ENCODE measurements at places on chromosomes 4 and X.

DNA sequence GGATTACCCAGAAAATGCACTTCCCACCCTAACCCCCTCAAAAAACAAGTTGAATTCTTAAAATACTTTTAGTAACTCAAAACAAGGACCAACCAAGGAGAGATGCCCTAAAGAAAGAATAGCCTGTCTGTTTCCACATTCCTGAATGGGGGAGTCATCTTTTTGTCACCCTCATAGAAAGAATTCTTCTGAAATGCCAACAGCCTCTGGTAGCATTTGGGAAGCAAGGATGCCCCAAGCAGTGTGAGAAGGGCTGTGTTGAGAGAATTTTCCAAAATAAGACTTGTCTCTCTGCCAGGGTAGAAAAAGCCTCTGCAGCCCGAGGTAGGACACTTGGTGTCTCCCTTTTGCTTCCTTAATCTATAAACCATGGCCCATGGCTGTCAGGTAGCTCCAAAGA lies 173.1 kb upstream of the VCX3A start:
- no peak for DNase-seq

DNA sequence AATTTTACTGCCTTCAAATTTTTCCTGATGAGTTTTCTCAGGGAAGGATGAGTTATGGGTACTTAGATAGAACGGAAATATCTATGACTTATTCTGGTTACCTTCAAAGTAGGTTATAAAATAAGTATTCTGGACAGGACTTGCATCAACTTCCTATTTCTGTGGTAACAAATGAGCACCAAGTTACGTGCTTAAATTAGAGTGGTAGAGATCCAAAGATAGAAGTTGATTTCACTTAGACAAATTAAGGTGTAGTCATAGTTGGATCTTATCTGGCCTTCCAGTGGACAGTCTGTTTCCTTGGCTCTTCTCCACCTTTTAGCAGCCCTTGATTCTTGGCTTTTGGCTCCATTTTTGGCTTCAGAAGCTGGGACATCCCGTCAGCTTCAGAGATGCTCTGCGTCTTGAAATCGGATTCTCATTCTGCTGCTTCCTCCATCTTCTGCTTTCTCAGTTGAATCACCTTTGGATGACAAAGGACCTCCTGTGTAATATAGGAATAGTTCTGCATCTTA lies 109.9 kb downstream of the ZNF518B start:
- DNase-seq: no peak

DNA sequence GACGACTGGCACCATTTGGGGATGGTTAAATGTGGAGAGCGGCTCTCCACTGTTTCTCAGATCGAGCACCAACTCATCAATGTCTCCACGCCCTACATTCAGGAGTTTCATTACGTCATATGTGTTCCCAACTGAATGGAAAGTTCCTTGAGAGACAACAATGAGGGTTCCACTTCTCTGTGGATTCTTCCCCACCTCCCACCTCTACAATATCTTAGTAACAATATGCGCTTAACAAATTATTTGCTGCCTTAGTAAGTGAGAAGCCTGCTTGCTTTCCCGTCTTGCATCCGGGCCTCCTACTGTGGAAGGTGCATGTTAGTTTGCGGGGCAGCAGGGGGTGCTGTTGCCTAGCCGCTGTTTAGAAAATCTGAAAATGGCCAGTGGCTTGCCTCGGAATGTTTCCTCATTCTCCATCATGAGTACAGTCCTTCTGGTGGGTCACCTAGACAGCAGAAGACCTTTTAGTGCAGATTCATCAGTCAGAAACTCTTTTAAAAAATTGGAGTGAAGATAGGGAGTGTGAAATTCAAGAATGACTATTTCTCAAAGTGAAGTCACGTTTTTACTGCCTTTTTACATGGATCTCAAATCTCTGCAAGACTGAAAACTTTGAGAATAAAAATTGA lies 55.7 kb downstream of the PHOX2B start:
- peak; percentile 78 for DNase-seq

- DNase-seq: no peak
Observed at GRCh38 chr4:153529646-153530045, 63.5 kb downstream of the TMEM131L start.

DNA sequence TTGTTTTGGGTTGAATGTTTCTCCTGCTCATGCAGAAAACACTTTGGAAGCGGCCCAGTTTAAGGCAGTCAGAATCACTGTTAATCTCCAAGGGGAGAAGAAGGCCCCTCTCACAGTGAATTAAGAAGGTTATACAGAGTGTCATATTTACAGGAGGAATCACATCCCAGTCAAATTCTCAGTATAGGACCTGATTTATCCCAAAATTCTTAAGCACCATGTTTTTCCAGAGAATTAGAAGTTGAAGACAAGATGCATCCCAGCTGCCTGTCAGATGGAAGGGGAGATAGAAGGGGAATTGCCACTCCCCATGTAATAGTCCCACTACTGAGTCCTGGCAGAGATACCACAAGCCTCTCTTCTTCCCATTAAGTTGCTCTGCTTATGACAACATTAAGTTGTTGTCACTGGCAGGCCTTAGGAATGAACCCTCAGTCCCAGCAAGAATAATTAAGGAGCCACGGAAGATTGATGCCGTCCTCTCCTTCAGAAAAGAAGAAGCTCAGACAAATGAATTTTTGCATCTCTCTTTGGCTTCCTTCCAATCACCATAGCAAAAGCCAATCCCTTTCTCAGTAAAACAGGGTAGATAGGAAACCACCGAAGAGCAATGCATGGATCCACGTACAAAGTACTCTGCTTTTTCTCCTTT lies 138.4 kb downstream of the LDB2 start:
- no peak for DNase-seq

GRCh38 chr4:108045687-108046024 lies 56.0 kb downstream of the HADH start:
- no peak for DNase-seq

DNA sequence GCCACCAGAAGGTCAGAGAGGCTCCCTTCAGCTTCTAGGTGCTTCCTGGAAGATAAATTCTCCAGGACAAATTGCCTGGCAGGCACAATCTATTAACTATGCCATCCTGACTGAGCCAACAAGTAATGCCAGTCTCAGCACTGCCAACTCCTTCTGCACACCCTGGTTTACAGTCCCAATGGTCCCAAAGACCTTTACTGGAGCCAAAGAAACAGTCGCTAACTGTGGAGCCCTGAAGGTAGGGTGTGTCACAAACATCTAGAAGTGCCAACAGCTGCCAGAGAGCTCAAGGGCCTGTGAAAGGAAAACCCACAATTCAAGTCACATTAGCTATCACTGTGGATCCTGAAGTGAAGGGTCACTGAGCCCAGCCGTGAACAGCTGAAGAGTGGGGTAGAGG lies 34.9 kb upstream of the CITED1 start:
- DNase-seq: no peak

GRCh38 chr4:148162991-148163390 lies 279.2 kb downstream of the NR3C2 start:
- no peak for DNase-seq

GRCh38 chr4:100836929-100837328 lies 319.1 kb upstream of the EMCN start:
- no peak for DNase-seq

GRCh38 chr4:46277165-46277951 lies 112.6 kb downstream of the GABRA2 start:
- DNase-seq: no peak

DNA sequence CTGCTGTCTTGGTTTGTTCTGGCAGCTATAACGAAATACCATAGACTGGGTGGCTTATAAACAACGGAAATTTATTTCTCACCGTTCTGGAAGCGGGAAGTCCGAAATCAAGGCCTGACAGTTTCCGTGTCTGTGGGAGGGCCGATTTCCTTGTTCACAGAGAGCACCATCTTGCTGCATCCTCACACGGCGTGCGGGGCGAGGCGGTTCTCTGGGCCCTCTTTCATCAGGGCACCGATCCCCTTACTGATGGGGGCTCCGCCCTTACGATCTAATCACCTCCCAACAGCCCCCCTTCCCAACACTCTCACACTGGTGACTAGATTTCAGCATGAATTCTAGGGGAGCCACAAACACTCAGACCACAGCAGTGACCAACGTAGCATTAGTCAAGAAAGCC lies 578.3 kb upstream of the FAT1 start:
- DNase-seq: no peak

DNA sequence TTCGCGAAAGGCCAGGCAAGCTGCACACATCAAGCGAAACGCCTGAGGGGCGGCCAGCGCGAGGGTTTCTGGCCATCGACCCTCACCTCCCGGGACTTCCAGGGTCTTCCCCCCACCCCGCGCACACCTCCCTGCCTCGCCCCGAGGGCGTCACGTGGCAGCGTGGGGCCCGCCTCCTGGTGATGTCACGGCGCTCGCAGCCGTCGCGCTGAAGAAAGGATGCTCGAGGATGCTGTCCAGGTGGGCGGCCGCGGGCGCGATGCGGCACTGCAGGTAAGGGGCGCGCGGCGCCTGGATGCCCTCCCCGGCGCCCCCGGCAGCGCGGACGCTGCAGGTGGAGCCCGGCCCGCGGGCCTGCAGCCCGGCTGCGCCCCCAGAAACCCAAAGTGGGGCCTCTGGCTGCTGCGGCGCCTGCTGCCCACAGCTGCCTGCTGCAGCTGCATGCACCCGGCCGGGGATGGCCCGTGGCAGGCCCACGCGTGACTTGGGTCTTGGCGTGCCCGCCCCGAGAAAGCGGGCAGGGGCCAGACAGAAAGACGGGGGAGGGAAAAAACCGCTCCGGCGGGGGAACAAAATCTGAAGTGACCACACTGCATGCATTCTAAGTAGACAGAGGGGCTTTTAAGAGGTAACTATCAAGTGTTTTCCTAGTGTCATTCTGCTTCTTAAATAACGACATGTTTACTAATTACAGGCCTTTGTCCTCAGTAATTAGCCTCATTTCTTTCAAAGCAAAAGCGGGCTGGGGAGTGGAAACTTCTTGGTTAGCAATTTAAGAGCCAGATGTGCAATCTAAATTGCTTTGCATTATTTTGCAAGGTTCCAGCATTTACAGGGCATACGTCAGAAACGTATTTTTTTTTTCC lies 1.7 kb downstream of the CLCN4 start:
- DNase-seq: no peak

DNA sequence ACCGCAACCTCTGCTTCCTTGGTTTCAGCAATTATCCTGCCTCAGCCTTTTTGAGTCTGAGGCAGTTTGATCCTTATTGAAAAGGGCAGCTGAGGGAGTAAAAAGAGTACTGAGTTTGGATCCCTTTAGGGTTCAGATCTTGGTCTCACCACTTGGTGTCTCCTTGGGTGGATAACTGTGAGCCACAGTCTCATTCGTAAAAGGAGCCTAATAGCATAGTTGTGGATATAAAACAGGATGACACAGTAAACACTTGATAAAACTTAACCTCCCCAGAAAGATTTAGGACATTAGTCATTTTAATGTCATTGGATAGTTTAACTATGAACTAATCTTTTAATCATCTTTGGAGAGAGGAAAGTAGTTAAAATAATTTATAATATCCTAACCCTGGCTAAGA lies 173.0 kb downstream of the ANK2 start:
- DNase-seq: no peak

DNA sequence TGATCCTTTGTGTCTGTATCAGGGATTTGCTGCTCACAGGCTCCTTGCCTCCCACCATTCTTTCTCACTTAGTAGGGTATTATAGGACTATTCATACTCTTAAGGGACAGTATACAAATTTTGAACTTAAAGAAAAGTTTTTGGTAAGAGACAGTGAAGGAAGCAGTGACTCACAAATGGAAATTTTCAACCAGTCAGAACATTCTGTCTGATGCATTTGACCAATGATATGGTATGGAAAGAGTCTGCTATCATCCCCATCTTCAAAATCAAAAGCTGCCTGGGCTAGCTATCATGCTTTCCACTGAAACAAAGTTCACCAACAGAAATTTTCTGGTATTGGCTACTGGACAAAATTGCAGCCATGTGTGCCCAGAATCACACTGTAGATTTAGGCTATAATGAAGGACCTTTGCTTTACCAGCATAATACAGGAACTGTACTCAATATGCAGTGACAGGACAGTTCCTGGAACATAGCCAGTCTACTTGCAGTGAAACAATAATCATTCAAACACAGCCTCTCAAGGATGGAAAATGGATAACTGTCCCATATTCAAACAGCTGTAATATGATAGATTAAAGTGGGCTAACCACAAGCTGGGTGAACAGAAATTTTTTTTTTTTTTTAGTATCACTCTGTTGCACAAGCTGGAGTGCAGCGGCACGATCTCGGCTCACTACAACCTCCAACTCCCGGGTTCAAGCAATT lies 109.0 kb upstream of the ACSL4 start:
- DNase-seq: no peak

GRCh38 chrX:57172544-57172943 lies 35.3 kb upstream of the SPIN2A start:
- no peak for DNase-seq

DNA sequence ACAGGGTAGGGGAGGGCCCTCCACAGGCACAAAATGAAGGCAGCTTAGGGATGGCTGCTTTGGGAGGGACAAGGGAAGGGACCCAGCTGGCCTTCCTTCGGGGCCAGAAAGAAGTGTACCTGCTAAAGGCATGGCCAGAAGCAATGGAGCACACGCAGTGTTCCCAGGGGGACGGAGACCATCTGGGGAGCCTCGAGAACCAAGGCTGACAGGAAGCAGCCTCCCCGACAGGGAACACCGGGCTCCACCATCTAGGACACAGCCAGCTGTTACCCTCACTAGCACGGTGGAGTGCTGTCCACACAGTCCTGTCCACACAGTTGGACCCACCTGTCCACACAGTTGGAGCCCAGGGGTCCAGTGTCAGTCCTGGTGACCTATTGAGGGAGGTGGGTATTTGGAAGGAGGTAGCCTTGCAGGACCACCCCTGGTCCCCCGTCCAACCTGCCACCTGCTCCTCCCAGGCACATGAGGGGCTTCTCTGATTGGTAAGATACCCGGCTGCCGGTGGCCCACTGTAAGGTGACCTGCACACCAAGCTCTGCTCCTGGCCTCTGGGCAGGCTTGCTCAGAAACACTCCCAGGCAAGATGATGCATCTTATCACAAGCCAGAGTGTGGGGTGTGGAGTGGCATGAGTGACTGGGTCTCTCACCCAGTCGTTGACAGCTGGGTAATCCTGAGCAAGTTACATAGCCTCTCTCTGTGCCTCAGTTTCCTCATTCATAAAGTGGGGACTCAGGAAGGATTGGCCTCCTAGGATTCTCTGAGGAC lies 20.5 kb upstream of the AFAP1 start:
- DNase-seq: no peak

DNA sequence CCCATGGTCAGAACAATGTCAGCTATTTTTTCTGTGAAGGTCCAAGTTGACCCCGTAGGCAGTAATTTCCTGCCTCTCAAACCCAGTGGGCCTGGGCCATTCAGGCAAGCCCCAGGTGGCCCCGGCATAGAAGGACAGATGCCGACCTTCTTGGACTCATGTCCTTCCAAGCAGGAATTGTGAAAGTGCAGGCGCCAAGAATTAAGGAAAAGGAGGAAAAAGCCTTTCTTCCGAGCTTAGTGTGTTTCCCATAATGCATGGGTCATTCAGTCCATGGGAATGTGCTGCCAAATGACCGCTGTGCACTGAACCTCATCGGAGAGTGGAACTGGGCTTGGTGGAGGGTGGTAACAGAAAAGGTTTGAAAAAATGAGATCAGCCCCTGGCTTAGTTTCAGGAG lies 196.5 kb upstream of the HS3ST1 start:
- no peak for DNase-seq

DNA sequence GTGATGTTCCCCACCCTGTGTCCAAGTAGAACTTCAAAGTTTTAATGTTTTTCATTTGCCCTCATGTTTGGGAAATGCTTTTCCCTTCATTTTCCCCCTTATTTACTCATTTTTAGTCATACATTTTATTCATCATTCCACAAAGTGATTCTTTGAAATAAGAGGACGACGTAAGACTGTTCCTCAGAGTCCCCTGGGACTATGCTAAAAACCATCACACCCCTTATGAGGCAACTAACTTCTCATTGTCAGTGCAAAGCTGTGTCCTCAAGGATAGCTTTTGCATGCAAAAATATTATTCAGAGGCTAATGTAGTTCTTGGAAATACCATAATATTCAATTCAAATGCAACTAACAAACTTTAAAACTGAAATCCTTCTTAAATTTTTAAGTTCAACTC lies 14.8 kb upstream of the ADGRG2 start:
- DNase-seq: no peak

All from Kasumi-1 (cell line).